ENCODE measurements at places on chromosomes 16 and 17. TPM values are rescaled to one million over a fixed set of nuclear protein-coding genes. Genes with fewer than 3 reads are reported as not detected.
A peak's percentile ranks its signal among the peaks of the same experiment; 100 is the strongest.

Gene UBALD2
- total RNA-seq, result 19.3 TPM

Gene UTS2R
- total RNA-seq, result 0.20 TPM

Gene MRPL27
- 32.8 TPM for total RNA-seq

Gene CLEC10A
- total RNA-seq, result 2.2 TPM

Gene C16orf96
- 0.20 TPM for total RNA-seq

Gene MT1X
- 457 TPM for total RNA-seq

Gene METTL26
- total RNA-seq, result 154 TPM

Gene KRT15
- total RNA-seq, result 0.78 TPM

Gene CYGB
- total RNA-seq, result 59.2 TPM

- H3K27me3 ChIP-seq, result no peaks in the 10 kb centered on the region
- H3K4me1 ChIP-seq, result no peaks in the 10 kb centered on the region
- H3K27ac ChIP-seq, result no peak overlapping the region
- H3K4me3 ChIP-seq, result no peak overlapping the region
- DNase-seq, result no peak
Measured at GRCh38 chr16:5560084-5560483, 462.5 kb upstream of the EEF2KMT start.

DNA sequence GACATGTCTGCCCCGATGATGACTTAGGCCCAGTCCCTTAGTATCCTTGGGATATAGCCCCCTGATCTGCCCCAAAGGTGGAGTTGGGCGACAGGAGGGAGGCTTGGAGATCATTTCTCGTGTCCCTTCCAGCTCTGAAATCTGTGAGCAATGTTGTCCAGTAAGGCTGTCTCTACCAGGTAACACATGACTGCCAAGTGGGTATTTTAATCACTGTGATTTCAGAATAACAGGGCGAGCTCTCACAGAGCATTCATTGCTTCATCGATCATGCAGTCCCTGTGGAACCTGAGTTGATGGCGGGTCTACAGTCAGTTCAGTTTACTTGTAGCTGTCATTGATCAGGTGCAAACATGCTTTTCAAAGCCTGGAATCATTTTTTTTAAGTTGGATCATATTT lies 39.2 kb downstream of the KSR1 start:
- no peak for DNase-seq
- no peak overlapping the region for H3K4me3 ChIP-seq

GRCh38 chr16:65494080-65494479 lies 372.2 kb upstream of the CDH11 start:
- no peaks in the 10 kb centered on the region for H3K27me3 ChIP-seq
- no peak overlapping the region for H3K4me3 ChIP-seq
- no peak for DNase-seq
- H3K27ac ChIP-seq, result no peak overlapping the region

DNA sequence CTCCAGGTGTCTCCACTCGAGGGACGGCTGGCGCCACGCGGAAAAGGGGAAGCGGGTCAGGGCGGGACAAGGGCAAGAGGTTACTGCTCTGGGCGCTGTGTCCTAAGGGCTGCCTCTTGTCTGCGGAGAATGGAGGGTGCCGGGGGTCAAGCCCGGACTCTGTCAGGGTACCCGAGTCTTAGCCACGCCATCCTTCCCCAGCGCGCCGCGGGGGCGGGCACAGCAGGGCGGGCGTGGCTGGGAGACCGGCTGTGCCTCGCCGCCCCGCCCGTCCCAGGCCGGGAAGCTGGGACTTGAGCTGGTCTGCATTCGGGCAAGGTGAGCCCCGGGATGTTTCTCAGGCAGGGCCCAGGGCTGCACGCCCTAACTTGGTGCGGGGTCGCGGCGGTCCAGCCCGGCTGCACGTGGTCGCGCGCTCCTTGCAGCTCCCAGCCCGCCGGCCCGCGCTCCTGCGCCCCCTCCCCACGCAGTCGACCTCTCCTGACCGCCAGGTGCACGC lies 6.2 kb upstream of the ACTG1 start:
- H3K27ac ChIP-seq, result peak overlapping the region; percentile 64
- peaks cover 44% of the 10 kb centered on the region for H3K4me1 ChIP-seq
- H3K27me3 ChIP-seq, result no peaks in the 10 kb centered on the region
- no peak for DNase-seq

DNA sequence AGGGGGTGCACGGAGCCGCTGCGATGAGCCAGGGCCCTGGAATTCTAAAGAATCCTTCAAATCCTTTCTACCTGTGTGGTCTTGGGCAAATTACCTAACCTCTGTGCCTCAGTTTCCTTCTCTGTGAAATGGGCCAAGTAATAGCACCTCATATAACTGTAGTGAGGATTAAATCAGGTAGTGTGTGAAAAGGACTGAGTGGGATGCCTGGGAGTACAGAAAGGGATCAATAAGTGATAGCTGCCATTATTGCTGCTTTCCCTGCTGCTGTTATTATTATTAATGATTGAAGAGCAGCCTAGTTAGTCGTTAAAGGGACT lies 958 bp downstream of the SCNN1G start:
- H3K27ac ChIP-seq, result no peak overlapping the region
- no peak overlapping the region for H3K4me3 ChIP-seq
- H3K36me3 ChIP-seq, result no peaks in the 10 kb centered on the region
- DNase-seq, result no peak

DNA sequence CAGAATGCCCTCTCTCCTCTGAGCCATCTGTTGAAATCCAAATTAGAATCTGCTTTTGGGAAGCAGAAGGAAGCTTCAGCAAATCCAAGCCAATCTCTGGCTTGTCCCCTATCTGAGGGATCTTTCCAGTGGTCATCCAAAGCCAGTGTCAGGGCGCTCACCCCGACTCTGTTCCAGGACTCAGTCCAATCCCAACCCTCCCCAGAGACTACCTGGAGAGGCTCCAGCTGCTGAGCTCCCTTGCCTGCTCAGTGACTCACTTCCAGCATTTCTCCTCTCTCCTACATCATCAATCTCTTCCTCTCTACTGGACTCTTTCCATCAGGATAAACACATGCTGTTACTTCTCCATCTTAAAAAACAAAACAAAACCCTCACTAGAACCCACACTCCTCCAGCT lies 2.4 kb downstream of the MATCAP1 start:
- H3K27ac ChIP-seq, result peak overlapping the region; percentile 58
- H3K36me3 ChIP-seq, result no peaks in the 10 kb centered on the region
- peaks cover 13% of the 10 kb centered on the region for H3K27me3 ChIP-seq
- H3K4me1 ChIP-seq, result peaks cover 26% of the 10 kb centered on the region
- DNase-seq, result peak; percentile 33

DNA sequence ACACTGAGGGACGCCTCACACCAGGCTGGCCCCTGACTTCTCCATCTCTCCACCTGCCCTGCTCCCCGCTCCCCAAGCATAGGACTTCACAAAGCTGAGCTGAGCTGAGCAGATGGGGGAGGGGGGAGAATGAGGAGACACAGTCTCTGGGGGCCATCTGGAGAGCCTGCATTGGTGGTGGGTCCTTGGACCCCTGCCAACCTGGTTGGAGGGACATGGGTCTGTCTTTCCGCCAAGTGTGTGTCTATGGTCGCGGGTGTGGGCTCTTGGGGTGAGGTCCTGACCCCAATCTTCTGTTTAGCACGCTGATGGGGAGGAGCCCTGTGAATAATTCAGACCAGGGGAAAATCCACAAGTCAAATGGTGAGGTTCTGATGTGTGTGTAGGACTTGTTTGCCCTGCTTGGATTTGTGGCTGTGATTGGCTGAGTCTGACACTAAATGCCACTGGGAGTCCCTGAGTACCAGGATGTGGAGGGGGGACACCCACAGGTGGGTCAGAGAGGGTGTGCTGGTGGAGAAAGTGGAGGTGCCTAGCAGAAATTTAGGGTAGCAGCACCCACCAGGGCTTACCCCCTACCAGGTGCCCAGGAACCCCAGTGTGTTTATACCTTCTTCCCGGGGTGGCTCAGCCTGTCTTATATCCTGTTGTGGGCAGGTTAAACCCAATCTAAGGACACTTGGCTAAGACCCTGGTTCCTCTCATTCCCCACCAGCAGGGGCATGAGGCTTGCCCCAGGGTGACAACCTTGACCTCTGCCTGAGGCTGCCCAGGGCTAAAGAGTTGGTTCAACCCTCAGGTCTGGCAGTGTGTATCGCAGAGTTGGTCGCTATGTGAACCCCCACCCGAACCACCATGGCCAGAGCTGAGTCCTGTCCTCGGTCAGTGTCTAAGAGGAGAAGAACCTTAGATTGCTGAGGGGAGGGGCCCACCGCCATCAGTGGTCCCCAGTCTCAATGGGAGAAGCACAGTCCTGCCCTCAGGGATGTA lies 2.1 kb downstream of the FMNL1 start:
- H3K4me1 ChIP-seq, result no peaks in the 10 kb centered on the region
- no peak overlapping the region for H3K27ac ChIP-seq
- DNase-seq, result no peak
- peaks cover 9% of the 10 kb centered on the region for H3K27me3 ChIP-seq
- H3K36me3 ChIP-seq, result no peaks in the 10 kb centered on the region
- no peak overlapping the region for H3K4me3 ChIP-seq

DNA sequence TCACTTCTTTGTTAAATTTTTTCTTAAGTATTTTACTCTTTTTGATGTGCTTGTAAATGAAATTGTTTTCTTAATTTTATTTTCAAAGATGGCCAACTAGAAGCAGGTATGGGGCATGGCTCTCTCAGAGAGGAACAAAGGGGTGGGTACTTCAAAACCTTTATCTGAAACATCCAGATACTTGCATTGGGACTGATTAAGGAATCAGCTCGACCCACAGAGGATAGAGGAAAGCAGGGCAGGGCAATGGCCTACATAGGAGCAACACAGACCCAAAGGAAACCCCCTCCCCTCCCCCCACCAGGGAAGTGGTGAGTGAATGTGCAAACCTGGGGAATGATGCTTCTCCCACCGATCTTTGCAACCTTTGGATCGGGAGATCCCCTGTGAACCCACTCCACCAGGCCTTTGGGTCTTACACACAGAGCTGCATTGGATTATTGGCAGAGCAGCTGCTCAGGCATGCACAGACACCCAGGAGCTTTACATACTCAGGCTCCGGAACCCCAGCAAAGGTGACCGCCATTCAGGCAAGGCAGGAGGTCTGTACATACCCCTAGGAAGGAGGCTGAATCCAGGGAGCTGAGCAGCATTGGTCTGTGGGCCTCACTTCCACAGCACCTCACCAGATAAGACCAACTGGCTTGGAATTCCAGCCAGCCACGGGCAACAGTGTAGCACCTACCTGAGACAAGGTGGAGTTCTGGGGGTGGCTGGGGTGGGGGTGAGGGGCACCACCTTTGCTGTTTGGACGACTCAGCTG lies 3.0 kb upstream of the CCR7 start:
- H3K4me3 ChIP-seq, result no peak overlapping the region
- H3K27me3 ChIP-seq, result no peaks in the 10 kb centered on the region
- DNase-seq, result no peak
- no peaks in the 10 kb centered on the region for H3K36me3 ChIP-seq
- H3K4me1 ChIP-seq, result no peaks in the 10 kb centered on the region

DNA sequence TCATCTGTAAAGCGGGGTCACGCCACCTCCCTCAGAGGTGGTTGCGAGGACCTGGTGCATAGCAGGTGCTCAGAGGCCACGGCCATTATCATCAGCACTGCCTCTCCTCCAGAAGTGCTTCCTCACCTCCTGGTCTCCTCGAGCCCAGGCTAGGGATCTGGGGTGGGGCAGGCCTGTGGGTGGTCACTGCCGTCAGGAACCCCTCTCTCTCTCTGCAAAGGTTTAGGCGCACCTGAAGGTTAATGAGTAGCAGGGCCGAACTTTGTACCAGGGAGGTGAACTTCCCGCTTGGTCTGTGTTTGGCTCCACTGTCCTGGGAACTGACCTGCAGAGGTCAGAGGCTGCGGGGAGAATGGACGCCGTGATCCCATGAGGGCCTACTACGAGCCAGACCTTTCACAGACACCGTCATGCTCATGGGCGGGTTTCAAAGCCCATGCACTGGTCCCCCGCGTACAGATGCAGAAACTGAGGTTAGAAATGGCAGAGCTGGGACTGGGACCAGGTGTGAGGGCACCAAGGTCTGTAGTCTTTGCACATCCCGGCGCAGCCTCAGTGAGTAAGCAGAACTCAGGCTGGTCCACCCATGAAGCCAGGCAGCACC lies 13.8 kb downstream of the JUP start:
- H3K27ac ChIP-seq, result no peak overlapping the region
- H3K4me1 ChIP-seq, result no peaks in the 10 kb centered on the region
- H3K4me3 ChIP-seq, result no peak overlapping the region
- H3K27me3 ChIP-seq, result no peaks in the 10 kb centered on the region
- peaks cover 6% of the 10 kb centered on the region for H3K36me3 ChIP-seq

DNA sequence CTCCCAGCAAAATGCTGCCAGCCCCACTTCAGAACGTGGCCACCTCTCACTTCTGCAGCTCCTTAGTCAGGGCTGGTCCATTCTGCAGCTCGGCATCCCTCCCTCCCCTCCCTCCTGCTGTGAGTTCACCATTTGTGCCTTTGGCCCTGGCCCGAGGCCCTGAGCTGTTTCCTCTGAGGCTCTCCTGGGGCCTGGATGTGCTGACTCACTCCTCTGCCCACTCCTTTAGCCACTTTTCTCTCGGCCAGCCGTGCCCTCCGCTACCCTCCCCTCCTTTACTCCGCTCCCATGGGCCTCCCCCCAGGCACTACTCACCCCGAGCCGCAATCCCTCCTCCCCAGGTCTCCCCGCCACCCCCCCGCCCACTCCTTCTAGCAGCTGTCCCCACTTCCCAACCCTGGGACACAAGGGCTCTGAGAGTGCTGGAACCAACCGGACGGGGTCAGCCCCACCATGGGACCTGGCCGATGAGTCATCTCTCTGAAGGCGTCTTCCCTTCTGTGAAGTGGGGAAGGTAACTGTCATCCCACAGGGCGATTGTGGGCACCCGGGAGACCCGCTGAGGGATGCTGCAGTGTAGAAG lies 11.5 kb downstream of the KCNG4 start:
- H3K27me3 ChIP-seq, result no peaks in the 10 kb centered on the region
- no peaks in the 10 kb centered on the region for H3K4me1 ChIP-seq
- no peaks in the 10 kb centered on the region for H3K36me3 ChIP-seq
- DNase-seq, result peak; percentile 78

- H3K4me1 ChIP-seq, result peaks cover 41% of the 10 kb centered on the region
- no peak overlapping the region for H3K27ac ChIP-seq
- H3K36me3 ChIP-seq, result no peaks in the 10 kb centered on the region
- DNase-seq, result peak; percentile 92
- H3K27me3 ChIP-seq, result no peaks in the 10 kb centered on the region
- H3K4me3 ChIP-seq, result no peak overlapping the region
Measured at GRCh38 chr17:21280081-21280518, 4.4 kb upstream of the MAP2K3 start.

DNA sequence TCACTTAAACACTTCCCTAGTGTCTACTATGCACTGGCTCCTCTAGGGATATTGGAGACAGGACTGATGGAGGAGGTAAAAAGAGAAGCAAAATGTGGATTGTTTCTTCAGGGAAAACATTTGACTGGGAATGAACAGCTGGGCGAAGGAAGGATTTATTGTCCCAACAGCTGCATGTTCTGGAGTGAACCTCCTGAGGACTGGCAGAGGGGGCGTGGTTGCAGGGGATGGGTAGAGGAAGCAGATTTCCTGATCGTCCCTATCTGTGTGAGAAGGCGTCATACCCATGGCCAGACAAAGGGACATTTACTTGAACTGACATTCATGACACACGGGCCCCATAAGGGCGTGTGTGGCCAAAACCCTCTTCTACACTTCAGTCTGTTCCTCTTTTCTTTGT lies 321.5 kb downstream of the MAP2K4 start:
- H3K4me1 ChIP-seq, result no peaks in the 10 kb centered on the region
- H3K27me3 ChIP-seq, result no peaks in the 10 kb centered on the region
- DNase-seq, result no peak
- H3K27ac ChIP-seq, result no peak overlapping the region
- H3K4me3 ChIP-seq, result no peak overlapping the region

- H3K27ac ChIP-seq, result no peak overlapping the region
- no peaks in the 10 kb centered on the region for H3K27me3 ChIP-seq
- H3K36me3 ChIP-seq, result no peaks in the 10 kb centered on the region
- H3K4me1 ChIP-seq, result no peaks in the 10 kb centered on the region
- no peak for DNase-seq
- no peak overlapping the region for H3K4me3 ChIP-seq
Measured at GRCh38 chr17:27413315-27413714, 42.9 kb upstream of the KSR1 start.

- DNase-seq, result peak; percentile 30
- no peak overlapping the region for H3K4me3 ChIP-seq
- H3K4me1 ChIP-seq, result peaks cover 32% of the 10 kb centered on the region
- no peak overlapping the region for H3K27ac ChIP-seq
Measured at GRCh38 chr16:75420987-75421819, 12.1 kb downstream of the CFDP1 start.

All from tibial nerve (tissue), 4 donors.